Stimulated activated CD4-positive, alpha-beta T cell treated with anti-CD3 and anti-CD28 coated beads, TNF-alpha, amount 100 ng/mL, for 48 hours (primary cell): ENCODE measurements at places on chromosomes 3 and 15.

- DNase-seq: no peak
These were observed 14.8 kb upstream of the TMOD3 start for GRCh38 chr15:51814606-51815005.

GRCh38 chr15:90862964-90863778 lies 5.2 kb upstream of the FURIN start:
- no peak for DNase-seq

GRCh38 chr15:83855956-83856355 lies 202.0 kb downstream of the ADAMTSL3 start:
- DNase-seq: no peak

GRCh38 chr3:14389716-14390115 lies 12.7 kb upstream of the SLC6A6 start:
- DNase-seq: no peak

GRCh38 chr15:64311566-64311965 lies 44.4 kb downstream of the CSNK1G1 start:
- DNase-seq: no peak

- no peak for DNase-seq
These were observed 48.2 kb downstream of the CRYGS start for GRCh38 chr3:186496016-186496415.

DNA sequence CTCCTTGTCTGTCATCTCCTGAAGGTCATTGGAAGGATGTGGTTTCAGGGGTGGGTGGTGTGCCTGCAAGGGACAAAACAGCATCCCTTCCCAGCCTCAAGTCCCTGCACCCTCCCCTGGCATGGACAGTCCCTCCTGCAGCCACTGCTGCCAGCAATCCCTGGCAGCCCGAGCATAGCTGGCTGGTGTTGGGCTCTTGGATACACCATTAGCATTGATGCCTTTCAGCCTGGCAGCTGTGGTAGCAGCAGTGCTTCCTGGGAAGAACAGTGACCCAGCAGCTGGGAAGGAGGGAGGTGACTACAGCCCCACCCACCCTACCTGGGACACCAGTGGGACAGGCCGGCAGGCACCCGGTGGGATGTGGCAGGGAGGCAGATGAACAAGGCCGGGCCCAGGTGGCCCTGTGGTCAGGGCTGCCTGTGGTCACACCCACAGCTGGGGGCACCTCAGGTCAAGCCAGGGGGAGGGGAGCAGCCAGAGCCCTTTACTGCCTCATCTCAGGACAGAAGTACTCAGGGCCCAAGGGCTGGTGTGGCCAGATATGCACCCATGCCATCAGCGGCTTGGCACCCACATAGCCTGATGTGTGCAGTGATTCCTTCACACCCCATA lies 32.9 kb upstream of the TMEM115 start:
- DNase-seq: no peak

- peak; percentile 40 for DNase-seq
These were observed at the start of gene CHST14 for GRCh38 chr15:40470423-40471104. CHST14 (plus strand) TSS chr15:40470984; CDS start chr15:40471214, 230 bp downstream.

- DNase-seq: no peak
These were observed 15.4 kb downstream of the RNF13 start for GRCh38 chr3:149828390-149828789.

GRCh38 chr3:177065285-177066033 lies 131.8 kb downstream of the TBL1XR1 start:
- DNase-seq: no peak
